ENCODE measurements at places on chromosomes 4 and X. TPM values are rescaled to one million over a fixed set of nuclear protein-coding genes. Genes with fewer than 3 reads are reported as not detected.

- DNase-seq = no peak
Observed at GRCh38 chrX:151596282-151596681, 32.8 kb downstream of the PASD1 start.

Gene HERC6
- 15.7 TPM for total RNA-seq

Gene ENPP6
- total RNA-seq = 0.91 TPM

GRCh38 chr4:64807821-64808220, 398.6 kb upstream of the TECRL start:
- no peak for DNase-seq

GRCh38 chr4:60808726-60809485, 391.2 kb upstream of the ADGRL3 start:
- DNase-seq = no peak

DNA sequence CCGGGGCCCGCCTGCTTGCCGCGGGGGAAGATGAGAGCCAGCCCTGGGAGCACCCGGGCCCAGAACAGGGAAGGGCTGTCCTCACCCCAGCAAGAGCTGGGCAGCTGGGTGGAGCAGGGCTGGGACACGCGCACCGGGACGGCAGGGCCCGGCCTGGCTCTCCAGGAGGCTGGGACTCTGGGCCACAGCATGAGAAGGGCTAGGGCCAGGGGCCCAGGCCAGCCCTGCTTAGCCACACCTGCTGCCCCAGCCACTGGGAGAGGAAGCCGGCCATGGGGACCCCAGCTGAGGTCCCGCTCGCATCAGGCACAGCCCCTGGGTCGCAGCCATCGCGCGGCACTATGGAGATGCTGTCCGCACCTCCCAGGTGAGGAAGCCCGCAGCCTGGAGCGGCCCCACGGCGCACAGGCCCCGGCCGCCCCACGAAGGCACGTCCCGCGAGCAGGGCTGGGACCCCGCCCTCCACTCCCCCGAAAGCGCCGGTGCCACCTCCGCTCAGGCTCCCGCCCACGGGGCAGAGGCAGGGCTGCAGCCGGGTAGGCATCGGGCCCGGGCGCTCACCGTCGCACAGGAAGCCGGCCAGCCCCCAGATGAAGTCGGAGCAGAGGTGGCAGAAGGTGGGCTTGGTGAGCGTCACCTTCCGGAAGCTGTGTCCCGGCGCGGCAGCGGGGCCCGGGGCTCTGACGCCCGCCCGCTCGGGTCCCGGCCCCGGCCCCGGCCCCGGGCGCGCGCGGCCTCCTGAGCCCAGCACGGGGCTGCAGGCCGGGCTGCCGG, 531 bp downstream of the DGKQ start:
- peak; percentile 86 for DNase-seq

GRCh38 chr4:159562366-159562765, 459.5 kb downstream of the RAPGEF2 start:
- DNase-seq = no peak

DNA sequence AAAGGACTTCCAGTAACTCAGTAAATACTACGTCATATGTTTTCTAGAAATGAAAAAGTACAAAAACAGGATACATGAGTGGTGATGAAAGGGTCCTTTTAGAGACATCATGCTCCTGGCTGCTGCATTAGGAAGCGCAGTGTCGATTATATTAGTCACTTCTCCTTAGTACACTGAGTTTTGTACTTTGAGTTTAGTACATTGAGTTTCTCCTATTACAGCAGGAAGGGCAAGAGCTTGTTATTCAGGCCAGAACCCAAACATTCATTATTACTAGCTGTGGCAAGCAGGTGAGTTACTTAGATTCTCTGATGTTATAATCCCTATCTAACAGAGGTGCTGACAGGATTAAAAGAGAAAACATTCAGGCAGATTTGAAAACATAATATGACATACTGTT, 21.3 kb downstream of the RPGR start:
- DNase-seq = no peak

- DNase-seq = no peak
Observed at GRCh38 chr4:189021831-189022230, 882.6 kb downstream of the TRIML1 start.

- DNase-seq = peak; percentile 61
Observed at GRCh38 chr4:3703343-3703676, 62.9 kb upstream of the ADRA2C start.

DNA sequence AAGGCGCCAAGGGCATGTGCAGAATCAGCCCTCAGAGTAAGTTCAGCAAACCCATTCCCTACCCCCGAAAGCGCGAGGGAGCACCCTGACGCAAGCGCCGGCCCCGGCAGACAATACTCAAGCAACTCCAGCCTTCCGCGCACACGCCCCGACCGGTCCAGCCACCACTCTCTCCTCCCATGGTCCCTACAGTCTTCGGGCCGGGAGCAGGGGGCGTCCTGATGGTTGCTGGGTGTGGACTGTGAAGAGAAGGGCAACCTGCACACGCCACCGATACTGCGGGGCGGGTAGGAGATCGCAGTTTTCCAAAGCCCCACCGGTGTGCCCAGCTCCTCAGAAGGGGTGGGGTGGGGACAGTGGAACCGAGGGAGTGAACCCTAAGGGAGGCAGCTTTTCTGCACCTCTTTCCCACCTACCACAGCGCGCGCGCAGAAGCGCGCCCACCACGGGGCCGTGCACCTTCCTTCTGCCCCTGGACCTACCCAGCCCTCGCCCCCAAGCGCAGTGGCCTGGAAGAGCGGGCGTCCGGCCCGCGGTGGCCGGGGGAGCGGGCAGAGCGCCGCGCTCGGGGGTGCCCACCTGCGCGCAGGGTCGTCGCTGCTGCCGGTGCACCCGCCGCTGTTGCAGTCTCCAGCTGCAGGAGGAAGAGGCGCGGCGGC, 650.2 kb upstream of the DIPK2B start:
- DNase-seq = peak; percentile 40

Gene POU4F2
- total RNA-seq = not detected

DNA sequence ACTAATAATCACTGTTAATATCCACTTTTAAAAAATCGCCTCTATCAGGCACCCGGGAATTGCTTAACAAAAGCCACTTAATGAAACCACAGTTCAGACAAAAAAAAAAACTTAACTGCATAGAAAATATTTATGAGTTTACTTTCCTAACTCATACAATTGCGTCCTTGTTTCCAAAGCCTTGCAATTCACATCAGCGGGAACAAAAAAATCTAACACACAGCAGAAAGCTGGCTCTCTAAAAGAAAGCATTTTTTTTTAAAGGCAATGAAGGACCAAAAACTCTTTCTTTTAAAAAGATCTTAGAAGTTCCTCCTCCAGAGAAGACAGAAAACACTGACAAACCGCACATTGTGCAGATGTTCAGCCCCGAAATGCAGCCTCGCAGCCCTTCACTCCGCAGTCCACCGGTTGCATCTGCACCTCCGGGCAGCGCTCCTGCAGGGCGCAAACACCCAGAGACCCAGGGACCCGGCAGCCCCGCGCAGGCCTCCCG, 812 bp downstream of the FAT1 start:
- DNase-seq = no peak

- DNase-seq = no peak
Observed at GRCh38 chr4:41122775-41123174, 91.6 kb downstream of the APBB2 start.

DNA sequence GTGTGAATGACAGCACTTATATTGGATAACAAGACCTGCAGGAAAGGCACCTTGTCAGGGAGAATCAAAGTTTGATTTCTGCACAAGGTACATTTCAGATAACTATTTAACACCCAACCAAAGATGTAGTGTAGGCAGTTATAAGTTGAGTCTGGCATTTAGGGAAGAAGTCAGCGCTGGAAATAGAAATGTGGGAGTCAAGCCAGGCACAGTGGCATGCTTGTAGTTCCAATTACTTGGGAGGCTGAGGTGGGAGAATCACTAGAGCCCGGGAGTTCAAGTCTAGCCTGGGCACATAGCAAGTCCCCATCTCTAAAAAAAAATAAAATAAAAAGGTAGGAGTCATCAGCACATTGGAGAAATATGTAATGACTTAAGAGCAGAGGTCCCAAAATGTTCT, 295.1 kb downstream of the ZNF674 start:
- no peak for DNase-seq

DNA sequence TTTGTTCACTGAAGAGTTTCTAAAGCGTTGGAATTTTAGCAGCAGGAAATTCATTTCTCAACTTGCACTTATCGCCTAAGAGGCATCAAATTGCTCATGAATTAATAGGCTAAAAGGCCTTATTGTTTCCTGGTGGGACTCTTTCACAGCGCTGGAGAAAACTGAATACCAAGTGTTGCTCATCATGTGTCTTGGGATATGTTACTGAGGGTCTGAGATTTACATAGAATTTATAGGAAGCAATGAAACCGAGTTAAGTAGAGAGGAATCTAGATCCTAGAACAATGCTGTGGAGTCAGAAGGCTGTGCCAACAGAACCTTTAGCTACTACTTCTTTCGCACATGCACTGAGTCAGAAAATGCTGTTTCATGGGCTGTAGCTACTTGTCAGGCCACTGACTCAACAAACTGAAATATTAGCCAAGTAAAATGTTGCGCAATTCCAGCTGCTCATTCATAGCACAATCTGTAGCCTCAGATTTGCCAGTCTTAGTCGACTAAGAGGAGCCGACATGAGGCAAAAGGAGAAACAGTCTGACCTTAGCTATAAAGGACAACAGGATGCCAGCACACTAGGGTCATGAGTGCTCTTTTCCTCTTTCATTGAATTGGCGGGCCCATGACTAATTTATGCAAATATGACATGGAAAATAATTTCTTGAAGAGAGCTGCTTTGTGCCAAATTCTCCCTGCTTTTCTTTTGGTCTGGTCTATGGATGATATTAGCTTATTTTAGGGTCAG, 35.9 kb upstream of the CXCL8 start:
- DNase-seq = no peak

DNA sequence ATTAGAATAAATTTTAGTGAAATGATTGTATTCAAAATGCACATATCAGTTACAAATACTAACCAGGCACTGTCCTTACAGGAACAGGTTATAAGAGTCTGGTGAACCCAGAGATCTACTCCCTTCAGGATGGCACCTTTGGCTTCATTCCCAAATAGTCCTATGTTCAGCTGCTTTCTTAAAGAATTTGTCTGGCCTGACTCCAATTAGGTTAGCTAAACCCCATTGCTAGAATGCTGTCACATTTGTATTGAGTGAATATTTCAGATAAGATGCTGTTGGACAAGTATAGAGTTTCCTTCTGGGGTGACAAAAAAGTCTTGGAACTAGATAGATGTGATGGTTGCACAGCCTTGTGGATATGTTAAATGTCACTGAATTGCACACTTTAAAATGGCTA, 69.4 kb downstream of the EFHC2 start:
- no peak for DNase-seq

DNA sequence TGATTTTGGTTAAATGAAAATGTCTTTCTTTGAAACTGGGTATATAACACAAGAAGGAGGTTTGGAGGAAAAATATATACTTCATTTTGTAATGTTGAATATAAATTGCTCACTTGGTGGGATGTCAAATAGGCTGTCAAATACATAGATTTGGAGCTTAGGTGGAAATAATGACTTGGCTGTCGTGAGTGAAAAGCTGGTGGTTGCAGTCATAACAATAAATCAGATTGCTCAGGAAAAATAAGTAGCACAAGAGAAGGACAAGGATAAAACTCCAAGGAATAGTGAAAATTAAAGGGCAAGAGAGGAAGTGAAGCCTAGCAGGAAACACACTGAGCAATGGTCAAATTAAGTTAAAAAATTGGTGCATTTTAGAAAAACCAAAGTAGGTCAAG, 253.0 kb upstream of the ANKRD50 start:
- no peak for DNase-seq

DNA sequence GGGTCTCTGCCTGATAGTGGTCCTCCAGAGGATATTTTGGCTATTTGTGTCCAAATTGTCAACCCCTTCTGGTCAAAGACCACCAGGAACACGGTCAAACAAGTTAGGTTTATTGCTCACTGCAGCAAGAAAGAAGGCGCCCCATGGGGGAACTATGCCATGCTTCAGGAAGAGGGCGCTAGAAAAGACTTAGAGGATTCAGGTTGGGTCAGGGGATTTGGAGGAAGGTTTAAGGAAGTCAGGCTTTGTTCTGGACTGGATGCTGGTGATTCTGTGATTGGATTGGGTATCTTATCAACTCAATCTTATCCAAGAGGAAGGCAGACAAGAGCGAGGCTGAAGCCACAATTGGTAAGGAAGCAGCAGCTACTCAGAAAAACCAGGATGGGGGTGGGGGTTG, 14.3 kb upstream of the ELF4 start:
- DNase-seq = no peak

GRCh38 chr4:74364652-74365491, at the start of gene EREG:
TSS of gene EREG (plus strand) at chr4:74365145. CDS start at chr4:74365309, 164 bp downstream.
- peak; percentile 41 for DNase-seq

DNA sequence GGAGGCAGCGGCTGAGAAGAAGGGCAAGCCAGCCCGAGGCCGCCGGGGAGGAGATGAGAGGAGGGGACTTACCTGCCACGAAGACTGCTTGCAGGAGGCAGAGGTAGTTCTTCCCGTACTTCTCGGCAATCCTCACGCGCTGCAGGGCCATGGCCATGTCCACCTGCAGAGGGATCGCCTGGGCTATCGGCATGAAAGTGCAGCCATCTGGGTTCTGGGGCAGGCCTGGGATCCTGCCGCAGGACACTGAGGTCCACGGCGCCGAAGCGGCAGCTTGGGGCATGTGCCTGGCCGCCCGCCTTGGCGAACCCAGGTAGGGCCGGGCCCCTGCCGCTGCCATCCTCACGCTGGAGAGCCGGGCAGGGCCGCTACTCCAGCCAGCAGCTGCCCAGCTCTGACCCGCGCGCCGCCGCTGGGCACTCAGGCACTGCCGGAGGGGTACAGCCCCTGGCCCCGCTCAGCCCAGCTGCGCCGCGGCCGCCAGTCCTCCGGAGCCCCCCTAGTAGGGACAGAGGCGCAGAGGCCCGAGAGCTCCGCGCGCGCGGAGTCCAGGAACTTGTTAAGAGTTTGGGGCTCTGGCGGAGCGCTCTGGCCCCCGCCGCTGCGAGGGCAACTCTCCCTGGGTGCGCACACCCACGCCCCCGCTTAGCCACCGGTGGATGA, 16.0 kb downstream of the MCF2 start:
- peak; percentile 20 for DNase-seq

GRCh38 chr4:39256436-39256835, 74.1 kb downstream of the WDR19 start:
- no peak for DNase-seq

DNA sequence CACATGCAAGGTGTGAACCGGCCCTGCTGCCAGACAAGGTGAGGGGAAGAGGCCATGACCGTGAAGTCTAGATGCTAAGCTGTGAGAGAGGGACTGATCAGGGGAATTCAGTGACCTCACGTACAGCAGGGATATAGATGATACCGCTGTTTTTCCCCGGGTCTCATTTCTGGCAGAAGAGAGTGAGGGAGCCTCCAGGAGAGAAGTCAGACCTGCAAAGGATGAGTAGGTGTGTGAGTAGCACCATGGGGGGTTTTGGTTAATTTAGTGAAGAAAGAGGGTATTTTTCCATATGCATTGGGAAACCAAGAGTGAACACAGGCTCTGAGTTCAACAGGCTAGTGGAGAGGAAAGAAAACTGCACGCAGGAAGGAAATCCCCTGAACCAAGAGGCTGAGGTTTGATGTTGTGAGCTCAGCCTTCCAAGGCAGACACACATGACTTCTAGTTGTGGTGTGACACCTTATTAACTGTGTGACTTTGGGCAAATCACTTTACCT, 127.6 kb upstream of the GATB start:
- no peak for DNase-seq
